Muscle of leg (tissue), 16 donors: ENCODE measurements at places on chromosomes 13 and 19. TPM values are rescaled to one million over a fixed set of nuclear protein-coding genes. Genes with fewer than 3 reads are reported as not detected.

DNA sequence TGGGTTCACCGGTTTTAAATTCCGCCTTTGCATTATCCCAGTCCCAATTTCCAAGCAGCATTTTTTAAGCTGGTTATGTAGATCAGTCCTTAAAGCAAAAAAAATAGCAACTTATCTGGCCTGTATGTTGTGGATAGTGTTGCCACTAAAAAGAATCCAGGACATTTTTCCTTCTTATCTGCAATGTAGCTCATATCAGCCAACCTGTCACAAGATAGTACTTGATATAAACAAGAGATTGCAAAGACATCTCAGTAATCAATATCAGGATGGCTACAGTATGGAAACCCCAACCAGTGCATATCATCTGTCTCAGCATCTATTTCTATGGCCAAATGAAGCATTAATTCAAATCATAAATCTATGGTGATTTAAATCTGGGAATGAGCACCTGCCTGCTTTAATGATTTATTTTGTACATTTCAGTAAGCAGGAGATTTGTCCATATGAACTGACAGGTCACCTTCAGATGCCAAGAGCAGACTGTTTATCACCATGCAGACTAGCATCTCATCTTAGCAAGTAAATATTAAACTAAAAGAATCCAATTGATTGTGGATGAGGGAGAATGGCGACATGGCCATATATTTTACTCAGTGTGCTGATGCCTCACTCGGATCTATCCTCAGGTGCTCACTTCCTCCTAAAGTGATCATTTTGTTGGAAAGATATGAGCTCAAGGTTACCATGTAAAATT, 240.4 kb downstream of the DACH1 start:
- no peak for DNase-seq

- peak; percentile 89 for DNase-seq
Observed at GRCh38 chr19:50728084-50728737, 5.0 kb downstream of the CLEC11A start.

DNA sequence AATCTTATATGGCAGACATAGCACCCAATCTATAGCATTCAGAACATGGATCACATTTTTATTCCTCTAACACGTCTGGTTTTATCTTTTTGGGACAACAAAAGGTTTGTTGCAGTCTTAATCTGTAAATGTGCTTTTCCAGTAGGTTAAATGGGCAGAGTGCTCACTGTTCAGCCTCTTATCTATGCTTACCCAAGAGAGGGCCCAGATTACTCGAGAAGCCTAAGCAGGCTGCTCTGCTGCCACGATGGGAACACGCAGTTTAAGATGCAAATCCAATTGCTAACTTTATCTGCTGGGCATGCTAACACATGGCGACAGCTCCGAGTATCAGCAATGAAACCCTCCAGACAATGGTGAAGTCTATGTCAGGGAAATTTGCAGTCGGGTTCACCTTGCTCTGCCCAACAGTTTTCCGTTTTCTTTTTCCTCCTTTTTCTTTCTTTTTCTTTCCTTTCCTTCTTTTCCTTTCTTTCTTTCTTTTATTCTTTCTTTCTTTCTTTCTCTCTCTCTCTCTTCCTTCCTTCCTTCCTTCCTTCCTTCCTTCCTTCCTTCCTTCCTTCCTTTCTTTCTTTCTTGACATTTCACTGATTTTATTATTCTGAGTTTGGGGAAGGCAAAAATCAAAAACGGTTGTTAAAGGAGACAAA, 115.3 kb downstream of the RBM26 start:
- DNase-seq, result no peak

DNA sequence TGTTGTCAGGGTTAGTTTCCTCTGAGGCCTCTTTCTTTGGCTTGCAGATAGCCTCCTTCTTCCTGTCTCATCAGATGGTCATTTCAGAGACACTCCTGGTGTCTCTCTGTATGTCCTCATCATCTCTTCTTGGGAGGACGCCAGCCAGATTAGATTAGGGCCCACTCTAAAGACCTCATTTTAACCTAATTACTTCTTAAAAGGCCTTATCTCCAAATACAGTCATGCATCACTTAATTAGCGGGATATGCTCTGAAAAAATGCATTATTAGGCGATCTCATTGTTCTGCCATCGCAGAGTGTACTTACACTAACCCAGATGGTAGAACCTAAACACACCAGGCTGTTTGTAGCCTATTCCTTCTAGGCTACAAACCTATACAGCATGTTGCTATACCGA, 89.0 kb downstream of the CDK8 start:
- DNase-seq, result no peak

PGLYRP2 gene
- total RNA-seq, result not detected

GRCh38 chr13:93925990-93926389, 553.5 kb downstream of the DCT start:
- DNase-seq, result no peak

CCDC122 gene
- 2.8 TPM for total RNA-seq

ZNF490 gene
- total RNA-seq, result 4.8 TPM

ZNF578 gene
- 5.9 TPM for total RNA-seq

- DNase-seq, result no peak
Observed at GRCh38 chr13:109152311-109152820, 523.0 kb downstream of the MYO16 start.

- no peak for DNase-seq
Observed at GRCh38 chr19:17220207-17220758, 5.1 kb downstream of the USE1 start.

- peak; percentile 29 for DNase-seq
Observed at GRCh38 chr19:5093948-5094718, 125.2 kb downstream of the KDM4B start.

DNA sequence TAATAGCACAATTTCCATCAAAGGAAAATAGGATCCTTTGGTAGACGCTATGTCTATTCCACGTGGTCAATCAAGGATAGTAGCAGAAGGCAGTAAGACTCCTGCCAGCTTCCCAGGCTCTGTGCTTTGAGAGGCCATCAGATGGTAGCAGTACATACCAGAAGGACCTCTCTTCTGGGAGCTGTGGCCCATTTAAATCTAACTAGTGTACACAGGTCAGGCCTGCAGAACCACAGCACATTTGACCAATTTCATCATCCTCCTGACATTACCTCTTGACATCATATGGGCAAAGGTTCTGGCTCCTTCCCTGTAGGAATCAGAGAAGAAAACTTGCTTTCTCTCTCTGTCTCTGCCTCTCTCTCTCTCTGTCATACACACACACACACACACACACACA, 229.6 kb upstream of the HTR2A start:
- DNase-seq, result no peak

GRCh38 chr19:3270902-3271301, 46.4 kb downstream of the CELF5 start:
- DNase-seq, result peak; percentile 32
